Left cardiac atrium (tissue), 4 donors: ENCODE measurements at places on chromosomes 11 and 22.

GRCh38 chr22:20671409-20672081 lies 102.4 kb upstream of the SERPIND1 start:
- no peak for DNase-seq

GRCh38 chr11:102429691-102430090 lies 22.9 kb downstream of the TMEM123 start:
- DNase-seq, result no peak

DNA sequence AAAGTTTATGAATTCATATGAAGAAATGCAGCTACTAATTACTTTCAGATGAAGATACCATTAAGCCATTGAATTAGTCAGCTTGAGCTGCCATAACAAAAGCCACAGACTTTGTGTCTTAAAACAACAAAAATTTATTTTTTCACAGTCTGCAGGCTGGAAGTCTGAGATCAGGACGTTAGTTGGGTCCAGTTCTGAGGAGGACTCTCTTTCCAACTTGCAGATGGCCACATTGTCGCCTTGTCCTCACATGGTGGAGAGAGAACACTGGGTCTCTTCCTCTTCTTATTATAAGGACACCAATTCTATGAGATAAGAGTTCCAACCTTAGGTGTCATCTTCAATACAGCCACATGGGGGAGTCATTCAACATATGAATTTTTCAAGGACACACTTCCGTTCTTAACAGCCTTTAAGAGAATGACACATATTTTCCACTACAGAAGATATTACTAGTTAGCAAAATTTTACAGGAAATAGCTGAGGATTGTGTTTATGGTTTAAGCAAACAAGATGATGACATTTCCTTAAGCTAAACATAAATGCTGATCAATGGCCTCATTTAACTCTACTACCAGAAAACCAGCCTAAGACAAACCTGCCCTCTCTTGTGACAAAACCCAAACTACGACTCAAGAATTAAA lies 56.0 kb downstream of the DCUN1D5 start:
- DNase-seq, result no peak

GRCh38 chr11:130190371-130190881 lies 30.8 kb downstream of the ST14 start:
- no peak for DNase-seq
